Gastrocnemius medialis (tissue), 4 donors: ENCODE measurements at places on chromosomes 5 and 9.

GRCh38 chr9:124077915-124078572 is 66.5 kb downstream of the LHX2 start:
- H3K4me3 ChIP-seq, result no peak overlapping the region
- peaks cover 8% of the 10 kb centered on the region for H3K4me1 ChIP-seq
- peak; percentile 23 for DNase-seq
- no peak overlapping the region for H3K27ac ChIP-seq
- H3K27me3 ChIP-seq, result no peaks in the 10 kb centered on the region
- no peaks in the 10 kb centered on the region for H3K36me3 ChIP-seq

GRCh38 chr9:130351343-130351742 is 85.8 kb downstream of the HMCN2 start:
- H3K4me1 ChIP-seq, result no peaks in the 10 kb centered on the region
- no peaks in the 10 kb centered on the region for H3K27me3 ChIP-seq
- H3K36me3 ChIP-seq, result no peaks in the 10 kb centered on the region
- H3K27ac ChIP-seq, result no peak overlapping the region
- no peak for DNase-seq

DNA sequence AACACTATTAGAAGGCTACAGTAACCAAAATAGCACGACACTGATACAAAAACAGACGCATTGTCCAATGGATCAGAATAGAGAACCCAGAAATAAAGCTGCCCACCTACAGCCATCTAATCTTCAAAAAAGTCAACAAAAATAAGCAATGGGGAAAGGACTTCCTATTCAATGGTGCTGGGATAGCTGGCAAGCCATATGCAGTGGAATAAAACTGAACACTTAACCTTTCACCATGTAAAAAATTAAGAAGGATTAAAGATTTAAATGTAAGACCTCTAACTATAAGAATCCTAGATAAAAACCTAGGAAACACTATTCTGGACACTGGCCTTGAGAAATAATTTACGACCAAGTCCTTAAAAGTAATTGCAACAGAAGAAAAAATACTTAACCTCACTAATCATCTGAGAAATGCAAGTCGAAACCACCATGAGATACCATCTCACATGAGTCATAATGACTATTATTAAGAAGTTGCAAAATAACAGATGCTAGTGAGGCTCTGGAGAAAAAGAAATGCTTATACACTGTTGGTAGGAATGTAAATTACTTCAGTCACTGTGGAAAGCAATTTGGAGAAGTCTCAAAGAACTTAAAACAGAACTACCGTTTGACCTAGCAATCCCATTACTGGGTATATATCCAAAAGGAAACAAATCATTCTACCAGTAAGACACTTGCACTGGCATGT is 203.3 kb upstream of the CDH9 start:
- H3K27me3 ChIP-seq, result no peaks in the 10 kb centered on the region
- no peak overlapping the region for H3K27ac ChIP-seq
- DNase-seq, result no peak
- no peaks in the 10 kb centered on the region for H3K36me3 ChIP-seq

DNA sequence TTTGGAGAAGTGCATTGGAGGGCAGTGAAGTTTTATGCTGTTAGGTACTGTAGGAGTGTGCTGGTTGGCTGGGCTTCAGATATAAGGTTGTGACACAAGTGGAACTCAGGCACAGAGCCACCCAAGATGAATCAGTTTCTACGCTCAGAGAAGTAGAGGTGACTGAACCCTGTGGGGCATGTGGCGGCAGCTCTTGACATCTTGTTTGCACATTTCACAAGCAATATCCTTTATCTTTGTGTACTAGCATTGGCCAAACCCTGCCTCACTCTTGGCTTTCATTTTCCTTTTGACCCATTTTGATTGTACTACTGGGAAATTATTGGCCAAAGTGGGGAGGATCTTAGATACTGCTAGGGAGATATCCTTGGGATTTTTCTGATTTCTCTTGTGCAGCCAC is 110.0 kb downstream of the PSAT1 start:
- no peaks in the 10 kb centered on the region for H3K27me3 ChIP-seq
- DNase-seq, result no peak
- H3K4me3 ChIP-seq, result no peak overlapping the region
- no peaks in the 10 kb centered on the region for H3K4me1 ChIP-seq
- H3K36me3 ChIP-seq, result no peaks in the 10 kb centered on the region

- H3K27me3 ChIP-seq, result no peaks in the 10 kb centered on the region
- DNase-seq, result no peak
- peaks cover 38% of the 10 kb centered on the region for H3K4me1 ChIP-seq
- no peak overlapping the region for H3K4me3 ChIP-seq
- no peaks in the 10 kb centered on the region for H3K36me3 ChIP-seq
These were observed 48.9 kb downstream of the GNAQ start for GRCh38 chr9:77982581-77983319.

DNA sequence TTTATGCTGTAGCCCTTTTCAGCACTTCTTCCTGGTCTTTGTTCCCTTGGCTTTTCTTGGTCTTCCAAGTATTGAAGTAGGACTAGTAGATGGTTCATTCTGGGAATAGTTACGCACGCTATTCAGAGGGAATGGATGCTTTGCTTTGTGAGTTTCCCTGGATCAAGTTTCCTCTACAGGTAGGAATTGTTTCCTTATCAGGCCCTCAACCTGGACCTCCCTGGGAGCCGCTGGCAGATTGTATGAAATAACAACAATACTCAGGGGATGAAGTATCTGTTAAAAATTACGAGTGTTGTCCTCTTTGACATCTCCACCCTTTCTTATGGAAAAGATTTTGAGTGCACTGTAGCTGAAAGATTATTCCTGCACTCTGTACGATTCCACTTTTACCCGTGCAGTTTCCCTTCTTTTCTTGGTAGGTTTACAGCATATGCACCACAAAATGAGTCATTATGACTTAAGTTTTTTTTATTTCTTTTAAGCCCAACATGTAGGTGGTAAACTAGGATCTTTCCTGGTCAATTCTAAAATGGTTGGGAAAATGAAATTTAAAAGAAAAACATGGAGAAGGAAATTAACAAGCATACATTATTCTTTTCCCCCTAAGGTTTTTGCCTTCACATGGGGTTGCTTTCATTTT is 57.9 kb downstream of the ARHGAP26 start:
- no peak overlapping the region for H3K4me3 ChIP-seq
- H3K27ac ChIP-seq, result no peak overlapping the region
- DNase-seq, result no peak
- peaks cover 49% of the 10 kb centered on the region for H3K4me1 ChIP-seq
- no peaks in the 10 kb centered on the region for H3K36me3 ChIP-seq
- H3K27me3 ChIP-seq, result no peaks in the 10 kb centered on the region

- H3K36me3 ChIP-seq, result no peaks in the 10 kb centered on the region
- H3K27ac ChIP-seq, result no peak overlapping the region
- DNase-seq, result no peak
- H3K4me1 ChIP-seq, result no peaks in the 10 kb centered on the region
- H3K27me3 ChIP-seq, result no peaks in the 10 kb centered on the region
These were observed 7.3 kb upstream of the MAN2A1 start for GRCh38 chr5:109682383-109682782.

- peaks cover 3% of the 10 kb centered on the region for H3K4me1 ChIP-seq
- no peak for DNase-seq
- no peak overlapping the region for H3K27ac ChIP-seq
- H3K27me3 ChIP-seq, result no peaks in the 10 kb centered on the region
These were observed 130.1 kb downstream of the APBA1 start for GRCh38 chr9:69542058-69542457.

DNA sequence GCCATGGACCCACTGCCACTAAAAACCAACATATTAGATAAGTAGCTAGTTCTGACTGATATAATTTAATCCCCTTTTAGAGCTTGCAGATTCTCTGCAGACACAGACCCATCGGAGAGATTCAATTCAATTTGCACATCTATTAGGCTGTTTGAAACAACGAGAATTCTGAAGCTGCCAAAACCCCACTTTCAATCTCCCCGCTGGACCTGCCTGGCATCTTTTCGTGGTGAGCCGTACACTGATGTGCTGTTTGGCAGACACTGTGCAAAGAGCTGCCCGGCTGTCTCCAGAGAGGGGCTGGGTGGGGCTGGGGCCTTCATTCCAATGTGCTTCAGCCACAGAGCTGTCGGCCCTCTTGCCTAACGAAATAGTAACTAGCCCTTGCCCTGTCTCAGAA is 42.1 kb upstream of the FAM240B start:
- H3K4me3 ChIP-seq, result no peak overlapping the region
- no peaks in the 10 kb centered on the region for H3K27me3 ChIP-seq
- DNase-seq, result no peak
- no peaks in the 10 kb centered on the region for H3K4me1 ChIP-seq
- no peaks in the 10 kb centered on the region for H3K36me3 ChIP-seq

GRCh38 chr5:65185468-65185867 is 296.3 kb downstream of the ADAMTS6 start:
- no peak for DNase-seq
- no peaks in the 10 kb centered on the region for H3K27me3 ChIP-seq
- no peak overlapping the region for H3K4me3 ChIP-seq
- H3K27ac ChIP-seq, result no peak overlapping the region
- no peaks in the 10 kb centered on the region for H3K4me1 ChIP-seq
- no peaks in the 10 kb centered on the region for H3K36me3 ChIP-seq

- no peak for DNase-seq
- H3K4me3 ChIP-seq, result no peak overlapping the region
- H3K27ac ChIP-seq, result no peak overlapping the region
These were observed 53.9 kb upstream of the KCNN2 start for GRCh38 chr5:114308017-114308416.

GRCh38 chr5:13316176-13316575 is 628.3 kb downstream of the DNAH5 start:
- no peaks in the 10 kb centered on the region for H3K4me1 ChIP-seq
- DNase-seq, result no peak
- H3K27me3 ChIP-seq, result no peaks in the 10 kb centered on the region
- no peak overlapping the region for H3K27ac ChIP-seq
- no peaks in the 10 kb centered on the region for H3K36me3 ChIP-seq

GRCh38 chr9:28025186-28025585 is 451.9 kb upstream of the C9orf72 start:
- H3K4me3 ChIP-seq, result no peak overlapping the region
- H3K27ac ChIP-seq, result no peak overlapping the region
- H3K27me3 ChIP-seq, result no peaks in the 10 kb centered on the region
- DNase-seq, result no peak
- H3K36me3 ChIP-seq, result no peaks in the 10 kb centered on the region

DNA sequence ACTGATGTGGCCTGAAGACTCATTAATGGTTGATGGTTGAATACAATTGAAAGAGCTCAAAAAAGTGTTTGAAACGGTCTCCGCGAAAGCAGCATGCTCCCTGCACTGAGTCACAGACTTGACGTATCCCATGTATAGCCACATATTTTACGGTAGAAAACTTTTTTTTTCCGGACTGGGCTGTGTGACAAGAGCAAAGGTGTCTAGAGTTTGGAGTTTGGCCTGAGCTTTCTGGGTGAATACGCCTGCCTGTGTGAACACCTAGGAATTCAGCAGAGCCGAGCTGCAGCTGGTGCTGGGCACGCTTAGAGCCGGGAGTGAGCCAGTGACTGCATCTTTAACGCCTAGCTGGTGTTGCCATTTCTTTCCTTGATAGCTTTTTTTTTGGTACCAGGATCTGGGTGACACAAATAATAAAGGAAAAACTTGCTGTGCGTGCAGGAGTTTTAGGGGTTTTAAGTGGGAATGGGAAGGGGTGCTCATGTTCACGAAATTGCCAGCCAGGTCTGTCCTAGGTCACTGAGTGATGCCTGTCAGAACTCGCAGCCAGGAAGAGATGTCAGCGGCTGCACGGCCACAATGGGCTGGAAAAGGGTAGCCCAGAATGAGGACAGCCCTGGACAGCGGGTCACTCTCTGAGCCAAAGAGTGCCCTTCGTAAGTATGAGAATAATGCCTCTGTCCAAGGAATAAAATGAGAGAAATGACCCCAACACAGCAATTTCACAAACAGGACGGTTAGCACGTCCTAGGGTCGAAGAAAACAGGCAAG is 51.7 kb downstream of the PSMB7 start:
- no peak for DNase-seq
- H3K36me3 ChIP-seq, result no peaks in the 10 kb centered on the region
- no peak overlapping the region for H3K4me3 ChIP-seq
- no peaks in the 10 kb centered on the region for H3K27me3 ChIP-seq

GRCh38 chr9:134059188-134059641 is 8.6 kb downstream of the BRD3 start:
- no peaks in the 10 kb centered on the region for H3K27me3 ChIP-seq
- H3K4me3 ChIP-seq, result no peak overlapping the region
- peaks cover 100% of the 10 kb centered on the region for H3K4me1 ChIP-seq
- no peak for DNase-seq

- peaks cover 95% of the 10 kb centered on the region for H3K4me1 ChIP-seq
- DNase-seq, result peak; percentile 97
- no peaks in the 10 kb centered on the region for H3K36me3 ChIP-seq
- peak overlapping the region; percentile 23 for H3K4me3 ChIP-seq
- H3K27me3 ChIP-seq, result no peaks in the 10 kb centered on the region
- H3K27ac ChIP-seq, result peak overlapping the region; percentile 97
These were observed 35.0 kb downstream of the ERGIC1 start for GRCh38 chr5:172868924-172869591.

GRCh38 chr5:144036476-144036875 is 134.0 kb downstream of the YIPF5 start:
- DNase-seq, result no peak
- no peaks in the 10 kb centered on the region for H3K4me1 ChIP-seq
- H3K36me3 ChIP-seq, result no peaks in the 10 kb centered on the region
- no peak overlapping the region for H3K4me3 ChIP-seq
- no peak overlapping the region for H3K27ac ChIP-seq

DNA sequence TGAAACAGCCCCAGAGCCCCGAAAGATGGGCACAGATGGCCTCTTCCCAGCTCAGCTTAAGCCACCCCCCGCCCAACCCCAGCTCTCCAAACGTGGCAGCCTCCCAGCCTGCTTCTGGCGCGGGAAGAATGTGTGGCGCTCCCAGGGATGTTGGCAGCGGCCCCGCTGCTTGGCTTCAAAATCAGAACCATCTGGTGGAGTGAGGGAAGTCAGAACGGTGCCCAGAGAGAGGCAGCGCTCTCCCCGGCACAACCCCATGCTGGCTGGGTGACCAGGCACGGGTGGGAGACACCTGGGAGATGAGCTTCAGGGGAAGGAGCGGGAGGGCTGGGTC is 72.7 kb upstream of the ORM1 start:
- H3K27ac ChIP-seq, result peak overlapping the region; percentile 54
- peak overlapping the region; percentile 30 for H3K4me3 ChIP-seq
- no peaks in the 10 kb centered on the region for H3K27me3 ChIP-seq
- H3K4me1 ChIP-seq, result peaks cover 39% of the 10 kb centered on the region
- H3K36me3 ChIP-seq, result no peaks in the 10 kb centered on the region

- no peak for DNase-seq
- peak overlapping the region; percentile 34 for H3K4me3 ChIP-seq
- H3K36me3 ChIP-seq, result no peaks in the 10 kb centered on the region
These were observed 4.5 kb upstream of the EGFL7 start for GRCh38 chr9:136657974-136658848.

- H3K36me3 ChIP-seq, result no peaks in the 10 kb centered on the region
- H3K27ac ChIP-seq, result peak overlapping the region; percentile 94
- peak overlapping the region; percentile 64 for H3K4me3 ChIP-seq
- H3K27me3 ChIP-seq, result no peaks in the 10 kb centered on the region
- H3K4me1 ChIP-seq, result peaks cover 13% of the 10 kb centered on the region
These were observed 9.0 kb upstream of the PHF2 start for GRCh38 chr9:93567271-93567959.
